ENCODE measurements at places on chromosomes 4 and X.

DNA sequence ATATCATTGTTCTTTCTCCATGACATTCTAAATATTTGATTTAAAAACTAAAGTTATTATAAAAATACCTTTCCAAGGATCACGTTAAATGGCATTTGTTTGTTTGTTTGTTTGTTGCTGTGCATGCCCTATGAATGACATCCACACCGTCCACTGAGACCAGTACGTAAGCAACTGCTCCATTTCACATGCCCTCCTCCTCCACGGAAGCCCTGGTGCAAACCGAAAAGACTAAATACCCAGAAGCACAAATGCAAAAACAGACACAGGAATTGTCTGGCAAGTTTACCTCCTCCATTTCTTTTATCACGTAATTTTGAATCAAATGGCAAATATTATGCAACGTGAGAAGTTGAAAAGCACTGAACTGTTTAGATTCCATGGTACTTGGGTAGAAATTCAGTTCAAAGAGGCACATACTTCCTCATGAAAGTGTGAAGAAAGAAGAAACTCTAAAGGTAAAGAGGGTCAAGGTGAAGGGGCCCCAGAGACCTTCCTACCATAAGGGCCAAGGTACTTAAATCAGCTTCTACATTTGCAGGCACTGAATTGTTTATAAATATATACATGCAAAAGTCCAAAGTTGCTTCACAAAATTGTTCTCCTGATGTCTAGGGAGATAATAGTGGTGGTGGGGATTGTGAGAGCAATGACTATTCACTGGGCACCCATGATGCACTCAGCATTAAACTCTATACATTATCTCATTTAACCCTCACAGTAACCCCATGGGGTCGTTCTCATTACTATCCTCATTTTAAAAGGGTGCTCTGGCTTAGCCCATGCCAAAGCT, 23.4 kb downstream of the IRF2 start:
- no peak for DNase-seq

DNA sequence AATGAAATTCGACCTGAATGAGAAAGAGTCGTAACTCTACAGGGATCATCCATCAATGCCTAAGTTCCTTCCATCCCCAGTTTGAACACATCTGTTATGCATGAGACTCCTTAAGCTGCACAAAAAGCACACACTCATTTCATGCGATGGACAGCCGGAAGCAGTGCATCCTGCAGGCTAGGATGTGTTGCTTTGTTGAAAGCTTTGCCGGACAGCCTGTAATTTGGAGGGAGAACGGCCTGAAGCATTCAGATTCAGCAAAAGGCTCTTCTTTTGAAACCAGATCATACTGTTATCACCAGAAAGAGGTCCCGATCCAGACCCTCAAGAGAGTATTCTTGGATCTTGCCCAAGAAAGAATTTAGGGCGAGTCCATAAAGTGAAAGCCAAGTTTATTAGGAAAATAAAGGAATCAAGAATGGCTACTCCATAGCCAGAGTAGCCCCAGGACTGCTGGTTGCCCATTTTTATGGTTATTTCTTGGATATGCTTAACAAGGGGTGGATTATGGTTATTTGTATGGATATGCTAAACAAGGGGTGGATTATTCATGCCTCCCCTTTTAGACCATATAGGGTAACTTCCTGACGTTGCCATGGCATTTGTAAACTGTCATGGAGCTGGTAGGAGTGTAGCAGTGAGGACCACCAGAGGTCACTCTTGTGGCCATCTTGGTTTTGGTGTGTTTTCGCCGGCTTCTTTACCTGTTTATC, 48.1 kb upstream of the DHRSX start:
- DNase-seq: no peak

DNA sequence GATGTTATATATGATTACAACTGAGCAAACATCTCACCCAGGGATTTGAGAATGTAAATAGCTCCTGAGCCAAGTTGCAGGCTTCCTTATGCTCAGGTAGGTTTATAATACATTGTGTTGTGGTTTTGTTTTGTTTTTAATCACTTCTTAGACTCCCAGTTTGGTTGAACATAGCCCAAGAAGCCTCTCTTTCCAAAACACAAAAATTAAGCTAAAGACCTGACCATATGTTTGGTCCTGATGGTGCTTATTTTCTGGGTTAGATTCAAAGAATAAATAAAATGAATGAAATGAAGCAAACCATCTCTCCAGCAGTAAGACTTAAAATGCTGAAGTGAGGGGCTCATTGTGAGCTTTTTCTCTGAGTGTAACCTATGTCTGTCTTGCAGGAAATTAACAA, 93.5 kb downstream of the GRXCR1 start:
- no peak for DNase-seq

GRCh38 chr4:149238097-149238496, 577.5 kb downstream of the IQCM start:
- no peak for DNase-seq

DNA sequence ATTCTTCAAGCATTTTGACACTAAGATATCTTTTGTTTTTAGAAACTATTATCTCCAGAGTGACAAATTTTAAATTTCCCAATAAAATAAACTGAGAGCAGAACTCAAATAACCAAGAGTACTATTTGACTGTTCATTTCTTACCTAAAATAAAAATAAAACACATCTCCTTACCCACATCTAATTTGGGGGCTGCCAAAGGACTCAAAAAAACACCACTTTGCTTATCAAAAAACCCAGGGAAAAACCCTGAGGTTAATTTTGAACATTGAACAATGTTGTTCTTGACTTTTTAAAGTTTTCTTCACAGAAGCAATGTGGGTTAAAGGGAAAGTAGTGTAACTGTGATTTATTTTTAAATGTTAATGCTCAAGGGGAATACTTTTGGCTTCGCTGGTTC, 243.0 kb upstream of the HHIP start:
- DNase-seq: no peak

DNA sequence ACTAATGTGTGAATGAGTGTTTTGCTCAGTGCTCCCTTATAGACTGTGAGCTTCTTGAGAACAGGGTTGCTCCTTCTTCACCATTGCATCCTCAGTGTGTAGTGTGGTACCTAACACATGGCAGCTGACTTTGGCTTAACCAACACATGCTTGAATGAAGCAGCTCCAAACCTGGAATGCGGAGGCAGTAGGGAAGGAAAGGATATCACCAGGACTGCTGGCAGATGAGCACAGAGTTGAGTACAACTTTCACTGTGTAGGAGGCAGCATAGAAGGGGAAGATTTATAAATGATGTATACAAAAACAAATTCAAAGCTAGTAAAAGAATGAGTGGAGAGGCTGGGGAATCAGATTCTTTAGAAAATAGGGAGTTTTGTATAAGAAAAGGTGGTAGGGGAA, 174.3 kb downstream of the SLIT2 start:
- no peak for DNase-seq

- peak; percentile 19 for DNase-seq
Measured at GRCh38 chrX:42535233-42535632, 242.7 kb downstream of the PPP1R2C start.

GRCh38 chr4:37758226-37758625, 68.3 kb upstream of the PGM2 start:
- DNase-seq: no peak

DNA sequence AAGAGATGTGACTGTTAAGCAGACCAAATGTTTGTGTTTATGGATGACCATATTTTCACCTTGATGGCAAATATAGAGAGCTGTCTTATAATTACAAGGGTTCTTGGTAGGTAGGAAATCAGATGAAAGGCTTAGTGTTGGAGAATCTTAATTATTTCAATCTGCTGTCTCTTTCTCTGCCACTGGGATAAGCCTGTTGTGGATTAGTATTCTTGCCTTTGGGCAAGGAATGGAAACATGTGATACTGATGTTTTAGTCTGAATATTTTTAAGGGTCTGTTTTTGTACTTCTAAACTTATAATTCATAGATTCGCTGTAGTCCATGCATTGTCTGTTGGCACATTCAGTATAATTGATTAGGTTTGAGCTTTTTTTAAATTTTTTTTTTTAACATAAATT, 23.7 kb upstream of the NUDT6 start:
- no peak for DNase-seq

DNA sequence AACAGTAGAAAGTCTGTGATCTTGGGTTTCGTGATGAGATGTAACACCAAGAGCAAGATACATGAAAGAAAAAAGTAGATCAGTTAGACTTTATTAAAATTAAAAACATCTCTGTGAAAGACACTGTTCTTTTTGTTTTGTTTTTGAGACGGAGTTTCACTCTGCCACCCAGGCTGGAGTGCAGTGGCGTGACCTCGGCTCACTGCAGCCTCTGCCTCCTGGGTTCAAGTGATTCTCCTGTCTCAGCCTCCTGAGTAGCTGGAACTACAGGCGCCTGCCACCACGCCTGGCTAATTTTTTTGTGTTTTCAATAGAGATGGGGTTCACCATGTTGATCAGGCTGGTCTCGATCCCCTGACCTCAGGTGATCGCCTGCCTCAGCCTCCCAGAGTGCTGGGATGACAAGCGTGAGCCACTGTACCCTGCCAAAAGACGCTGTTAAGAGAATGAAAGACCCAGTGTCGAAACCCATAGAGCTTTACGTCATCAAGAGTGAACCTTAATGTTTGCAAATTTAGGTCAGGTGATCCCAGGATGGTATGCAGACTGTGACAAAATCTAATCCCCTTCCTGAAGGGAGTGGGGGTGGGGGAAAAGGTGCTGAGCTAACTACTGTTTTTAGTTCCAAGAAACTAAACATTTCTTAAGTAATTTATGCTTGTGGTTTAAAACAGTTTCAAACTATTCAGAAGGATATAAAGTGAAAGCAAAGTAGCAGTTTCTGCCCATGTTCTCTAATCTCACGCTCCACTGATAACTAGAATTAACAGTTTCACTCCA, 8.0 kb downstream of the OFD1 start:
- no peak for DNase-seq

DNA sequence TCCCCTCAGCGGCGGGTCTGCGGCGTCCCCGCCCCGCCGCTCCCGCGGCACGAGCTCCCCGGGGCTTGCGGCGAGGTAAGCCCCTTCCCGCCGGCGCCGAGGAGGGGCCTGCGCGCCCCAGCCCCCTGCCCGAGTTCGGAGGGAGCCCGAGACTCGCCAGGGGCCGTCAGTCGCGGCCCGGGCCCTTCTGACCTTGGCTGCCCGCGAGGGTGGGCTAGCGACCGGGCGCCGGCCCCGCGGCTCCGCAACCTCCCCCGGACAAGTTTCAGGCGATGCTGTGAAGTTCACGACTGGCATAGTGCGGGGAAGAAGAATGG, 554 bp downstream of the CDKL5 start:
- DNase-seq: no peak

DNA sequence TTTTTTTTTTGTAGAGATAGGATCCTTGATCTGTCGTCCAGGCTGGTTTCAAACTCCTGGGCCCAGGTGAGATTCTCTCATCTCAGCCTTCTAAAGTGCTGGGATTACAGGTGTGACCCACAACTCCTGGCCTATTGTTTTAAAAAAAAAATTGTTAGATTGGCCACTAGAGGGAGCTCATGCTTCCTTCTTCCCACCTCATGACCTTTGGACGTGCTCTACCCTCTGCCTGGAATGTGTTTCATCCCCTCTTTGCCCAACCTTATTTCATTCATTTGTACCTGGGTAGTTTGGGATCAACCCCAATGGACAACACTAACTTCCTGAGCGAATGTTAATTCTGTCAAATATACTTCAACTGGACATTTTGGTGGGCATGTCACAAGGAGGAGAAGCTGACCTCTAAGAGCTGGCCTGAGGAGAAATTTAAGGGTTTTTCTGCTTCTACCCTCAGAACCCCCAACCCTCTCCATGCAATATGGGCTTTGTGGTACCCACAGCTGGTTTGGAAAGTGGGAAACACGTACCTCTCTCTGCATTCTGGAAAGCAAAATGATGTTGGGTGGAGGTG, 6.4 kb downstream of the PPEF2 start:
- no peak for DNase-seq

- no peak for DNase-seq
Measured at GRCh38 chrX:20455001-20455400, 188.3 kb upstream of the RPS6KA3 start.

DNA sequence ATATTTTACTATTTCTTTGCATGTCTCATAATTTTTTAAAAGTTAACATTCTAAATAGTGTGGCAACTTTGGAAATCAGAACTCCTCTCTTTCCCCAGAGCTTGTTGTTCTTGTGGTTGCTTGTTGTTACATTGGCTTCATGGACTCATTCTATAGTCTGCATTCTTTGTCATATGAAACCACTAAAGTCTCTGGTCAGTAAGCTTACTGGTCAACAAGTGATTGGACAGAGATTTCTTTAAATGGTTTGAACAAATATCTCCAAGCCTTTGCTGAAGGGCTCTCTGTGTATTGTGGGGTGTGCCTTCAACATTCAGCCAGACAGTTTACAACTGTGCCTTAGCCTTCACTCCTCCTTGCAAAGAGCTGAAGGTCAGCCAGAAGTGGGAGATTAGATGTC, 147.2 kb downstream of the OPHN1 start:
- no peak for DNase-seq

- DNase-seq: peak; percentile 42
Measured at GRCh38 chrX:104113222-104113965, 1.1 kb downstream of the ZCCHC18 start.

DNA sequence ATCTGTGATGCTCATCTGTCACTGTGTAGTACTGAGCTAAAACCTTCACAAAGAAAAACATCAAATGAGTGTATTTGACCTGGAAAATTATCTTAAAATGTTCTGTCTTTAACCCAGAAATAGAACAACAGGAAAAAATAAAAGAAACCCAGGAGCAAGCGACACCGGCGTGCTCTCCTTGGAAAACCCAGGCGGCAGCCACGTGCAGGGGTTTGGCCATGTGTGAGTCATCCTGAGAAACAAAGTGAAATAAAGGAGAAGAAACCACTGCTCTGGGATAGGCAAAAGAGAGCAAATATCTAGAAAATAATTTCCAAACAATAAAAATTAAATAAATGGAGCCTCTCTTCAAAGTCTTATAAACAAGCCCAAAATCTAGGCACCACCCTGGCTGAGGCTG, 20.0 kb upstream of the TMEM128 start:
- no peak for DNase-seq

DNA sequence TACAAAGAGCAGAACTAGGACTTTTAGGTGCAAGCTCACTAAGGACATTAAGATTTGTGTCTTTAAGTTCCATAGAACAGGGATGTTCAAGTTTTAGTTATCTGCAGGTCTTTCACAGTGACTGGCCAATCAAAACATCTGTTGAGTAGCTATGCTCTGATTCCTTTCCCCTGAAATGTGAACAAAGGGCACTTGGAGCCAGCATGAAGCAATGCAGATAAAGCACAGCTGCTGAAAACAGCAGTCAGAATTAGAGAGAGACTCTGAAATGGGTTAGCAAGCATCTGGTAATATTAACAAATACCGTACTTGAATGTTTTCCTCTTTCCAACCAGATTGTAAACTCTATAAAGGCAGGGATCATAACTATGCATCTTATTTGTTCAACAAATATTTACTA, 276.9 kb downstream of the RAB28 start:
- DNase-seq: no peak

DNA sequence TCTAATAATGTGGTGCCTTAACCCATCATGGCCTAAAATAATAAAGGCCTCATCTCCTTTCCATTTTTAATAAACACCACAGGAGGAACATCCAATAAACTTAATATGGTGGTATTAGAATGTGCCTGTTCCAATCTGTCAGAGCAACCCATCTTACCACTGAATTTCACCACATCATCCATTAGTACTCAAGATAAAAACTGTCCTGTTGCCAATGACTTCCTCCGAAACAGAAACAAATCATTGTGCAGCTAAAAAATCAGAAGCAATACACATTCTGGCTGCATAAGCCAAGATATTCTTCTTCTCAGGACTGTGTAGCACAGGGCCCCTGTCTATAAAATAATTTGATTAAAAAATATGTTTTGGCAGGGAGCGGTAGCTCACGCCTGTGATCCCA, 18.5 kb downstream of the TLR10 start:
- DNase-seq: no peak

- DNase-seq: no peak
Measured at GRCh38 chr4:89134775-89135319, 23.5 kb downstream of the TIGD2 start.
